Glutamatergic neuron (in vitro differentiated cells): ENCODE measurements at places on chromosomes 1 and 21.

DNA sequence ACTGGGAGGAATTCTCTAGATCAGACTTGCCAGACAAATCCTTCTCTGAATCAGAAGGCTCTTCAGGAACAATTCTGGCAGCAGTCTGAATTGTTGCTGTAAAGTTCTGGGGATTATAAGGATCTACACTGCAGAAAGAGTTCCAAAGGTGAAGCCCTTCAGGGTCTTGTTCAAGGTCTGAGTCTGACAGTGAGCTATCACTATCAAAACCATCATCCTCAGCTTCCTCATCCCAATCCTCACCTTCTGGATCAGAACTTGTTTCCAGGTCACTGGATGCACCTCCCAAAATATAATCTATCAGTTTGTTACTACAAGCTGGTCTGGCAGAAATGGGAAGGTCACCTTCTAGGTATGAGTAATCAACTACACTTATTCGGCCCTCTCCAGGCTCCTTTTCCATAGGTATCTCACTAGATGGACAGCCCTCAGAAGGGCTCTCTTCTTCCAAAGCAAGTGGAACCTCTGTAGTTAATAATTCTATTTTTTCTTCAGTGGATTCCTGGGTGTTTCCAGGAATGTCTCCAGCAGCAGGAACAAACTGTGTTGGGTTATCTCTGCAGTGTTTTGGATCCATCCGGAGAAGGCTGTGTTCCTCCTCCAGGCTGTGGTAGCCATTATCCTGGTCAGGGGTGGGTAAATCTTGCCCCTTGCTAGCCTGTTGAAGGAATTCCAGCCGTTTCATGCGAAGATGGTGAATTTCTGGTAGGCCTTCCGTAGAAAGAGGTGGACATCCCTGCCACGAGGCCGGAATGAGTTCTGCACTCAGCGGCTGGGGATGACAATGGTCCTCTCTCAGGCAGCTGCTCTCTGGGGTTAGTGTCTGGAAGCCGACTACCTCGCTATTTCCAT is 1.6 kb downstream of the PPP1R15B start:
- no peak for DNase-seq

- DNase-seq, result no peak
Observed at GRCh38 chr21:33968080-33968994, 52.7 kb upstream of the ATP5PO start.

GRCh38 chr1:240074422-240074821 is 17.3 kb upstream of the FMN2 start:
- no peak for DNase-seq

DNA sequence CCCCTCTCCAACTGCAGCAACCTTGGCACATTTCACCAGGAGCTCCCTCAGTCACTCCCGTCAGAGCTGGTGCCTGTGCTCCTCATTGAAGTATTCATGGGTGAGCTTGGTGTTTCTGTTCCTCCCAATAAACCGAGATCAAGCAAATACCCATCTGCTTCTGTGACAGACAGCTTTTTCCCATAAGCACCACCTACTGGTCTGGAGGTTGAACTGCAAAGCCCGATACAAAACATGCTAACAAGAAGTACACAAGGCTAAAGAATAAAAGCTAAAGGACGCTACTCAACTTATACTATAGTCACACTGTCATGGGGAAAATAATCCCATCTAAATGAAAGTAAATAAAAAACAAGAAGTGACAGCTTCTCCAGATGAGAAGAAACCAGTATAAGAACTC is 111.9 kb upstream of the C21orf91 start:
- no peak for DNase-seq

GRCh38 chr21:41186755-41187536 is 19.0 kb downstream of the BACE2 start:
- no peak for DNase-seq

DNA sequence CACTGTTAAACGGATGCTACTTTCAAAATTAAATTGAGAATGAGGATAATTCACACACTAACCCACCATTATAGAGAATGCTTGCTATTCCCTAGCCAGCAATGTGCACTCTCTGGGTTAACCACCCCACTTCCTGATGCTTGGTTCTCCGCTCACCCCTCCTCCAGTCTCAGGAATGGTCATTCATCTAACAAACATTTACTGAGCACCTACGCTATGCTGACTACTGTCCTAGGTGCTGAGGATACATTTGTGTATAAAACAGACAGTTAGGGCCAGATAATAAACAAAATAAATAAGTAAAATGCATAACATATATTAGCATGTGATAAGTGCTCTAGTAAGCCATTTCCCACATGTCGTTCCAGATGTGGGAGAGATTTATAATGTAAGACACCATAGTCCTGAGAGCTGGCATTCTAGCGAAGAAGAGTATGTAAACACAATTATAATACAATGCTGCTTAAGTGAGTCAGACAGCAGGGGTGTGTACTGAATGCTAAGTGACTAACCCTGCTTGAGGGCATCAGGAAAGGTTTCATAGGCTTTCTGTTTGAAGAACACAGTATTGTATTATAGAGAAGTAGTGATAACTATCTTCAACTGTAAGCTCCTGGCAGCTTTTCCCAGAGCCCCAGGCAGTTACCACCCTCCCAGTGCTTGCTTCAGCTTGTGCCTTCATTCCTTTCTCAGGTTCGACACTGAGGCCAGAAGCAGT is 126.7 kb upstream of the CACHD1 start:
- no peak for DNase-seq
